Fibroblast of lung (primary cell): ENCODE measurements at places on chromosomes 16 and 17.

DNA sequence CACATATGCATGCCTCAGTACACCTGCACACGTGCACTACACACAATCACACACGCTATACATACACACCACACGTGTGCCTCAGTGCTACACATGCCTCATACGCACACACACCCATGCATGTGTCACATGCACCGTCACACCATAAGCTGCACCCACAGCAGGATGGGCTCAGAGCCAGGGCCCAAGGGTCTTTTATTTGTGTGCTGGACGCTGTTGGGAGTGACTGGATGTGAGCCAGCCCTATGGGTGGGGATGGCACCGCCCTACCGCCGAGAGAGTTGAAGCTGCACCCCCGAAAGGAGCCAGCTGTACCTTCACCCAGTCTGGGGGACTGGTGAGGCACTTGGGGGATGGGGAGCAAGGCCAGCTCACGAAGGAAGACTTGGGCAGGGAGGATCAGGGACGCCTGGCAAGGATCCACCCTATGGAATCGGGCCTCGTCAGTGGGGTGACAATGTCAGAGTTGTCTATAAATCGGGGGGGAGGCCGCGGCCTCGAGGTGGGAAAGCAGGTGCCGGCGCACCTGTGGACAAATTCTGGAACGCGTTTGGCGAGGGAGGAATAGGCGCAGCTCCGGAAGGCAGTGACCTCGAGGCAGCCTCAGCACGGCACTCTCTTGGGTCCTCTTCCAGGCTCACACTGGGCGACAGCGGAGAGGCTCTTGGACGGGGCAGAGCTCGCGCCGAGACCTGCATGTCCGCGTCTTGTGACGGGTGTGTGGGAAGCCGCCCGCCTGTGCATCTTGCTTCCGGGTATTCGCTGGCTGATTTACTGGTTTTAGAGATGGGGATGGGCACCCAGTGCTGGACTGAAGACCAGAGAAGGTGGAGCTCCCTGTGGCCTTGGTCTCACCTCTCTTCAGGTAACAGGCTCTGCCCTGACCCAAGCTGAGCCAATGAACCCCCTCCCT lies 7.3 kb downstream of the RGS11 start:
- no peak overlapping the region for H3K4me3 ChIP-seq
- H3K36me3 ChIP-seq, result no peaks in the 10 kb centered on the region
- no peaks in the 10 kb centered on the region for H3K27me3 ChIP-seq
- H3K4me1 ChIP-seq, result no peaks in the 10 kb centered on the region
- H3K27ac ChIP-seq, result no peak overlapping the region

DNA sequence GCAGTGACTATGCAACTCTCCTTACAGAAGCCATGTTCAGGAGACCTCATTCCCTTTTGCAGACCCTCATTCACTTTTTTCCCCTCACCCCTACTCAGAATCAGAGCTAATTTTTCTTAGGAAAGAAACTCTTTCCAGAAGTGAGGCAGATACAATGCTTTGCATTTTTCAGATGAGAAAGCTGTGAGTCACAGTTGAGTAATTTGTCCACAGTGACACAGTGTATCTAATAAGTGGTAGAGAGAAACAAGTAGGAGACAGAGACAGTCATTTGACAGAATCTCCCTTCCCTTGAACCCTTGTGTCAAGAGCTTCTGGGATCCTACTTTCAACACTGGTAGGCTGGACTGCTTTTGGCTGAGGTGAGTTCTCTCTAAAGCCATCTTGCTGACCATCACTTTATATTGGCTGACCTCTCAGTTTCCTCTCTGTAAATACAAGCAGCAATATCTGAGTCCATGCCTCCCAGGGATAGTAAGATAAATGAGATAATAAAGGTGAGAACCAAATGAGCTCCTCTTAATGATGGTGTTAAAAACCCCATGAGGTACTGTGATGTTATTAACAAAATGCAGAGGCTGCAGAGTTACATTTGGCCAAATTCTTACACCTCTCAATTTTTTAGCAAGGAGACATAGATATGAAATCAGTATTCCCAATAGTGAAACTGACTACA lies 130.8 kb downstream of the CA10 start:
- peak; percentile 79 for DNase-seq
- no peaks in the 10 kb centered on the region for H3K27me3 ChIP-seq
- H3K4me3 ChIP-seq, result no peak overlapping the region

GRCh38 chr16:66274335-66275110 lies 92.0 kb upstream of the CDH5 start:
- no peak overlapping the region for H3K27ac ChIP-seq
- H3K27me3 ChIP-seq, result no peaks in the 10 kb centered on the region
- H3K36me3 ChIP-seq, result no peaks in the 10 kb centered on the region
- H3K4me1 ChIP-seq, result peaks cover 4% of the 10 kb centered on the region

DNA sequence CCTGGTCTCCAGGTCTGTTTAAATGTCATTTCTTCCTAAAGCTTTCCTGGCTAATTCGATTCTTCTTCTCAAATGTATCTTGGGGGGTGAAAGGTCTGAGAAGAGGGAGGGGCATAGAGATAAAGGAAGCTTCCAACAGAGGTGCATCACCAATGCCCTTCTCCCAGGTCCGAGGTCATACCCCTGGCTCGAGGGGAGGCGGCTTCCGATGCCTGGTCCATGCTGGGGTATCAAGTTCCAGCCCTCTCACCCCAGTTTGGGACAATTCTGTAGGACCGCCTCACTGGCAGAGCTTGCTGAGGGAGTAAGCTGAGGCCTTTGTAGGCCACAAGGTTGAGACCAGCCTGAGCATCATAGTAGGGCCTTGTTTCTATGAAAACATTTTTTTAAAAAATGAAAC lies 10.3 kb upstream of the CEP20 start:
- no peak for DNase-seq
- no peaks in the 10 kb centered on the region for H3K36me3 ChIP-seq
- H3K27me3 ChIP-seq, result no peaks in the 10 kb centered on the region
- H3K27ac ChIP-seq, result no peak overlapping the region

DNA sequence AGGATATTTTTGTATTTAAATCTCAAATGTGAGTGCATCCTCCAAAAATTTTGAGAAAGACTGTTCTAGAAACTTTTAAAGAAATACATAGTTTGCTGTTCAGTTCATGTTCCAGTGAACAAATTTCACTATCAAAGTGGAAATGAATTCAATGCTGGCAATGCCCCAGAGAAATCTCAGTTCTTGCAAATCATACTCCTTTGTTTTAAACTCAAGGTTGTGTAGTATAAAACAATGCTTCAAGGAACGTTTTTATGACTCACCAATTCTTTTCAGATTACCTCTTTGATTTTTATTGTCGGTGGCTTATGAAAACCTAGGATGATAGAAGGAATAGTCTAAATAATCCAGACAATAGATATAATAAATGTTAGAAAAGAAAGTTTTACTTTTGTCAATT lies 17.6 kb downstream of the LPCAT2 start:
- peak; percentile 69 for DNase-seq
- H3K4me3 ChIP-seq, result no peak overlapping the region
- H3K27me3 ChIP-seq, result no peaks in the 10 kb centered on the region
- H3K36me3 ChIP-seq, result no peaks in the 10 kb centered on the region
- H3K27ac ChIP-seq, result no peak overlapping the region

DNA sequence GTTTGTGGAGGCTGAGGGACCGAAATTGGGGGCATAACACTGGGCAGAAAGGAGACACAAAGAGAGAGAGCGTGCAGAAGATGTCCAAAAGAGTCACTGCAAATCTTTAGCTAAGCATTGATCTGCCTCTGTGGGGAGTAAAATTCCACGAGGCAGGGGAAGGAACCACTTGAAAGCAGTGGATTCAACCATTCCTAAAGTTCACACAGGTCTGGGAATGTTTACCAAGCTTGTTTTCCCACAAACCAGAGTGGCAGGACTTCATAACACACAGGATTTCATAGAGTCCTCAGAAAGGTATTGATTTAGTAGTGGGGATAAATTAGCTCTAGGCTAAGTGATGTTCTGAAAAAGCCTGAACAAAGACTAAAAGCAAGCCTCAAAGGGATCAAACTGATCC lies 66.1 kb upstream of the RPL38 start:
- DNase-seq, result no peak
- H3K27ac ChIP-seq, result no peak overlapping the region
- H3K4me1 ChIP-seq, result no peaks in the 10 kb centered on the region
- H3K36me3 ChIP-seq, result no peaks in the 10 kb centered on the region

GRCh38 chr17:50944902-50945720 lies 79.0 kb upstream of the TOB1 start:
- peaks cover 16% of the 10 kb centered on the region for H3K4me1 ChIP-seq
- no peak for DNase-seq

- H3K4me1 ChIP-seq, result no peaks in the 10 kb centered on the region
- no peaks in the 10 kb centered on the region for H3K27me3 ChIP-seq
- H3K27ac ChIP-seq, result no peak overlapping the region
- H3K4me3 ChIP-seq, result no peak overlapping the region
- H3K36me3 ChIP-seq, result no peaks in the 10 kb centered on the region
Observed at GRCh38 chr17:2445638-2446037, 44.8 kb upstream of the MNT start.

- H3K27ac ChIP-seq, result no peak overlapping the region
- H3K27me3 ChIP-seq, result no peaks in the 10 kb centered on the region
- H3K36me3 ChIP-seq, result peaks cover 8% of the 10 kb centered on the region
- DNase-seq, result no peak
Observed at GRCh38 chr17:28610376-28610775, 3.6 kb downstream of the RSKR start.

GRCh38 chr16:12341423-12341822 lies 364.9 kb downstream of the SNX29 start:
- H3K4me3 ChIP-seq, result no peak overlapping the region
- H3K36me3 ChIP-seq, result no peaks in the 10 kb centered on the region
- no peaks in the 10 kb centered on the region for H3K27me3 ChIP-seq
- no peak overlapping the region for H3K27ac ChIP-seq
- peak; percentile 66 for DNase-seq
